ENCODE measurements at places on chromosomes 12 and 14.

DNA sequence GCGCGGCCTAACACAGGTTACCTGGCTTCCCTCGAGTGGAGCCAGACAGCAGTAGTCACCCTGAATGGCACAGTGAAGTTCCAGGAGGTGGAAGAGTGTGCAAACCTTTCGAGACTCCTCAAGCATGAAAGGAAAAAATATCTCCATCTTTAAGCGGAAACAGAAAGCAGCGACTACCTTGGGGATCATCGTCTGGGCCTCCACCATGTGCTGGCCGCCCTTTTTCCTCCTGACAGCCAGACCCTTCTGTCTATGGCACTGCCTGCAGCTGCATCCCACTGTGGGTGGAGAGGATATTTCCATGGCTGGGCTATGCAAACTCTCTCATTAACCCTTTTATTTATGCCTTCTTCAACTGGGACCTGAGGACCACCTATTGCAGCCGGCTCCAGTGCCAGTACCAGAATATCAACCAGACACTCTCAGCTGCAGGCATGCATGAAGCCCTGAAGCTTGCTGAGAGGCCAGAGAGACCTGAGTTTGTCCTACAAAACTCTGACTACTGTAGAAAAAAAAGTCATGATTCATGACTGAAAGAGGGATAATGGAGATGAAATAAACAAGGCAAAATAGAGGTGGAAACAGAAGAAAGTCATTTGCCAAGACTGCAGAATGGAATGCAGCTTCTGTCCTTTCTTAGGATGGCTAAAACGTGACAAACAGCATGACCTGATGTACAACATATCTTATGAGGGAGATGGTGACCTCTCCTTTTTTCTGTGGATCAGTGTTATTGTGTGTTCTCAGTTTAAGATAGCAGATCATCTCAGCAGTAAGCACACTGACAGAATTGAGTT lies 2.4 kb upstream of the HEBP1 start:
- no peak for DNase-seq

DNA sequence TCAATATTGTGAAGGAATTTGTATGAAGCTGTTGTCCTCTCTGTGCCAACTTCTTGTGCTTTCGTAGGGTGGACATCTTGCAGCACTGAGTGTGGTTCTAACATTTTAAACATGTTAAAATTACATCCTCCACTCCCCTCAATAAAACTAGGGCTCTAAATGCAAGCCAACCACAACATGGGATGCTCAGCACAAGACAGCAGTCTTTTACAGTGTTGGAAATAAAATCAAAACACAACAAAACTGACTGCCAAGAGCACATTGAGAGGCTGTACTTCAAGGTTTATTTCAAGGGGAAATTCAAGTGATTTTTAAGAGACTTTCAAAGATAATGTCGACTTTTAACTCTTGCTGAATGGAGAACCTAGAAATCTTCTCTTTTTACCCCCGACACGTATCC lies 396.9 kb downstream of the TMTC2 start:
- DNase-seq: no peak

DNA sequence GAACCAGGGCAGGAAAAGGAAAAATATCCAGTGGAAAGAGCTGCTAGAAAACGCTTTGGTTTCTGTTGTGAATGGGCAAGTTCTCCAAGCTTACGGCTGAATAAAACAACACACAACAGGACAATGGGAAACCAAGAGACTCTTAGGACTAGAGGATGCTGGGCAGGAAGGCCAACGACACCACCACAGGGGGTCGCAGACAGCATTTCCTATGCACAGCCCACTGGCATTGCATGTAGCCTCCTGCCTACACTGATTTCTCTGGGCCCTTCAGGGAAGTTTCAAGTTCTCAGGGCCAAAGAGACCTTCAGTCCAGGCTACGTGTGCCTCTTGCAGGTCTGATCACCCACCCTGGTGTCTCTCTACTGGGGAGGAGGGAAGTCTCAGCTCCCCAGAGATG lies 108.0 kb downstream of the RIMBP2 start:
- no peak for DNase-seq

DNA sequence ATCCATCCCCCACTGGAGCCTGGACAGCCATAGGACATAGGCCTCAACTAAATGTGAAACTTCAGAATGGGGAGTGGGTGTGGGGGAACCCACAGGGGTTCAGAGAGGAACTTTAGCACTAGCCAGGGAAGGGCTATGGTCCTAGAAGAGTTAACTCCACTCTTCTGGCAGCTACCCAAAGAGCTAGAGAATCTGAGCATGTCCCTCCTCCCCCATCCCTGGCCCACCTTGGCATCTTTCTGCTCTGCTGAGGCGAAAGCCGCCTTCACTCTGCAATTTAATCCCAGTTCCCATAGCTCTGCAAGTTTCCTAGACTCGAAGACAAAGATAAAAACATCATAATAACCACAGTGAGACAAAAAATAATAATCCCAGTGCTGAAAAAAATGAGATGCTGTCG lies 214.7 kb upstream of the RTL1 start:
- DNase-seq: no peak

- DNase-seq: no peak
These were observed 268.8 kb downstream of the ADAMTS20 start for GRCh38 chr12:43283206-43283605.

DNA sequence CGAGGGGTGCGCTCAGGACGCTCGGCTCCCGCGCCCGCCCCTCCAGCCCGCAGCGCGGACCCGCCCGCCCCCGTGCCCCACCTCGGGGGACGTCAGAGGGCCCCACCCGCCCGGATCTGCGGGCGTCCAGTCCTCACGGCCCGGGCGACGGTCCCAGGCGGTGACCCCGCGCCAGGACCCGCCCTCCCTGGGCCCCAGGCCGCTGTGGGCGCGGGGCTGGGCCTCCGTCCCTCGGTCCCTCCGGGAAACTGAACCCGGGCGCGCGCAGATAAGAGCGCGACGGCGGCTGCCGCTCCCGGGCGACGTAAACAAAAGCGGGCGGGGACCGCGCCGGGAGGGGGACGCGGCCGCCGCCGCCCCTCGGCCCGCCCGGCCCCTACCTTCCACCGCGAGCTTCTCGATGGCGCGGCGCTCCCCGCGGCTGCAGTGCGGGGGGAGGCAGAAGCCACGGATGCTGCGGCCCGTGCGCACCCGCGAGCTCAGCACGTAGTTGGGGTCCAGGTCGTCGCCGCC lies 1.1 kb downstream of the CKB start:
- no peak for DNase-seq

DNA sequence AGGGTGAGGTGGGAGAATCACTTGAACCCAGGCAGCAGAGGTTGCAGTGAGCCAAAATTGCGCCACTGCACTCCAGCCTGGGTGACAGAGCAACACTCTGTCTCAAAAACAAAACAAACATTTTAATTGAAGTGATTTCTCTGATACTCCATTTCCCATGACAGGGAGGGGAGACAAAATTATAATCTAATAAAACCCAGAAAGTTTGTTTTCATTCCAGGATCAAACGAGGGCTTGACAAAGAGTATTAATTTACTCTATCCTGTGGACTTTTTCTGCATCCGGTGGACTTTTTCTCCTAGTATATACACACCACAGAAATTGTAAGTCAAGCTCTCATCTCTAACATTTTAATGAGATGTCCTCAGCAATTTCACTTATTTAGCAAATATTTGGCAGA lies 14.5 kb upstream of the AP4S1 start:
- DNase-seq: no peak

DNA sequence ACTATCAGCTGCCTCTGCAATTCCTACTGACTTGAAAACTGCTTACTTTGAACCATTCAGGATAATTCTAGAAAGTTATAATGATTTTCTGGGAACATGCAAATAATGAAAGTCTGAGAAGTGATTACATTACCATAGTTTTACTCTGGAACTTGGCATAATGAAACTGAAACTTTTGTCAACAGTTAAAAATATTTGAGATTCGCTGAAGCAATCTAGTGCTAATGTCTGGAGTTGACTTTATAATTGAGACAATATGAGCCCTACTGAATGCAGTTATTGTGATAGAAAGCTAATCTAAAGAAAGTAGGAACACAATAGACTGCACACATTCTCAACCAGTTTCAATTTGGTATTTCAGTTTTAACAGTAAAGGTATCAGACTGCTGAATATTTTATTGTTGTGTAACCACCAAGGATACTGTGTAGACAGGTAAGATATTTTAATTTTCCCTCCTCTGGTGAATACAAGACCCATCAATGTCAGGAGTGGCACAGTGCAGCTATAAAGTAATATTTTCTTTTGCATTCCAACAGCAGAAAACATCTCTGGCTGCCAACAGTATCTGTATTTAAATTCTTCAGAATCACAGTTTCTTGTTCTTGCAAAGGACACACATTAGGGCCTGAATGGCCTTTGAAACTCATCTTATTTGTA lies 483.5 kb downstream of the ATP23 start:
- no peak for DNase-seq

GRCh38 chr12:55965941-55966407 lies at the start of gene PMEL:
TSS of gene PMEL (minus strand) at chr12:55966042. CDS start at chr12:55966011, 31 bp downstream.
- DNase-seq: no peak

GRCh38 chr12:122947352-122947792 lies 18.9 kb downstream of the ABCB9 start:
- no peak for DNase-seq

- no peak for DNase-seq
These were observed 1.3 kb downstream of the ZC3H10 start for GRCh38 chr12:56119361-56119796.

DNA sequence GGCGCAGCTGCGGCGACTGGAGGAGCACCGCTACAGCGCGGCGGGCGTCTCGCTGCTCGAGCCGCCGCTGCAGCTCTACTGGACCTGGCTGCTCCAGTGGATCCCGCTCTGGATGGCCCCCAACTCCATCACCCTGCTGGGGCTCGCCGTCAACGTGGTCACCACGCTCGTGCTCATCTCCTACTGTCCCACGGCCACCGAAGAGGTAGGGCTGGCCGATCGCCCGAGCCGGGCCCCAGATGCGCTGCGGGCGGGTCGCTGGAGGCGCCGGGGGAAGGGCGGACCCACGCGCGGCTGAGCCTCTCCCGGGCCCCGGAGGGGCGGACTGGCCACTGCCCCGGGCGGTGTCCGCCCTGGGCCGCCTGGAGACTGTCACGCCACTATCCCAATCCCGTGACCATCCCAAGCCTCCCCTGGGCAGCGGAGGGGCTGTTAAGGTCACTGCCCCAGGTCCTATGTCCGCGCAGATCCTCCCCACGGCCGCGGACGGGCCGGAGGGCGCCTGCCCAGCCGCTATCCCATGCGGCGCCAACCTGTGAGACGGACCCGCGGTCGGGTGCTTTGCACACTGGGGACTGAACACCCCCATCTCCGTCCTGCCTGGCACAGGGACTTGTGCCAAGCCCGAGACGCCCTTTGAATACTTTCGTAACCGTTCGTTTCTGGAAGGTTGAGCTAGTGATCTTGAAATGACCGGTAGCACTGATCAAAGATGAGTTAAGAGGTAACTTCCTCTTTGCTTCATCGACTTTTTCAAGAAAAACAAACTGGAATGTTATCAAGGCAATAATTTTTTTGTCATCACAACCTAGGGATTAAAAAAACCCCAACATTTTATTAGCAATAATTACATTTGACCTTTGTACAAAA lies 725 bp downstream of the CHPT1 start:
- no peak for DNase-seq

DNA sequence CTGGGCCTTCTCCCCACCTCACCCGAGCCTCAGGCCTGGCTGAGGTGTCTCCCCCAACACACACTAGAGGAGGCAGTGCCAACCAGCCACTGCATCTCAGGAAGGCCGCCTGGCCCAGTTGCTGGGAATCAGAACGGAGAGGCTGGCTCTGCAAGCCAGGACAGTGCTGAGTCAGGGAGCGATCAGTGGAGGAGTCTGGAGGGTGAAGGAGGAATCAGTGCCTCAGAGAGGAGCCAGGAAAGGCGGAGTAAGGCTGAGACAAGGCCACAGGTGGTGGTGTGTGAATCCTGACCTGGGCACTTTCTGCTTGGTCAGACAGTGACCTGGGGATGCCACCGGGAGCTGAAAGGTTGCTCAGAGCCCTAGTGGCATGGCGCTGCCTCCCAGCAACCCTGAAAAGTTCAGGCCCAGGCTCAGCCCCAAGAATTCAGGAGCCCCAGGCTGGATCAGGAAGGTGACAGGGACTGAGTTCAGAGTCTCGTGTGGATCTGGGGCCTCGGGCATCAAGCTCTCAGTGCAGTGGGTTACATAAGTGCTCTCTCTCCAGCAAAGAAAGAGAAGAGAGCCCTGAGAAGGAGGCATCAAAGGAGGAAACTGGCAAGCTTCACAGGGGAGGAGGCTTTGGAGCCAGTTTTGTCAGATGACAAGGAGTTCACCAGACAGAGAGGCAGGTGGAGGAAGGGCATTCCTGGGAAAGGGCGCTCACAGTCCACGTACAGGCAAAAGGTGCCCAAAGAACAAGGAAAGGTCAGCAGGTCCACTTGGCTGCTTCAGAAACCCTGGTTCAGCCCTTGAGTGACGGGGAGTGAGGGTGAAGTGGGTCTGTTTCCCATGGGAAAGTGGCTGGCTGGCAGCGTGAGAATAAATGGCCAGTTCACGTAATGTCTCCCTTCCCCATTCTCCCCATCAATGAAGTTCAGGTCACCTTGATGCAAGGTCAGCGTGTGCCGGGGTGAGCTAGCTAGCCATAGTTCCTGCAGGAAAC lies 87.8 kb downstream of the ZFP36L1 start:
- no peak for DNase-seq

DNA sequence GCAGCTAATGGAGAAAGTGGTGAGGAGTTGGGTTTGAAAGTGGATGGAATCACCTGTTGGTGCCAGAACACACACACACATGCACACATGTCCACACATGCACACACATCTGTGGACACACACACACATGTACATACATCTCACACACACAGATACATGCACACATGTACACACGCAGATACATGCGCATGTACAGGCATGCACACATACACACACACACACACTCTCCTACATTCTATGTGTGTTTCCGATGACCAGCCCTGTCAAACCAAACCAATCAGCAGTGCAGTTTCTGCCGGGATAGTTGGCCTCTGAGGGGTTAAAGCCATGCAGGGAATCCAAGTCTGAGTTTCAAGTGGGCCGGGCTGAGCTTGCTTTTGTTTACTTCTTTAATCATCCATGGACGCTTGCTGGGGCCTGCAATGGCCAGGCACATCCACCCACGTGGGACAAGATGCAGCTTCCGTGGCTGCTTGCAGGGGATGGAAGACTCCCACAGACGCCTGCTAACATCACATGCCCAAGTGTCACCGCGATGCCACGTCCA lies 52.5 kb downstream of the GALNT9 start:
- DNase-seq: no peak

DNA sequence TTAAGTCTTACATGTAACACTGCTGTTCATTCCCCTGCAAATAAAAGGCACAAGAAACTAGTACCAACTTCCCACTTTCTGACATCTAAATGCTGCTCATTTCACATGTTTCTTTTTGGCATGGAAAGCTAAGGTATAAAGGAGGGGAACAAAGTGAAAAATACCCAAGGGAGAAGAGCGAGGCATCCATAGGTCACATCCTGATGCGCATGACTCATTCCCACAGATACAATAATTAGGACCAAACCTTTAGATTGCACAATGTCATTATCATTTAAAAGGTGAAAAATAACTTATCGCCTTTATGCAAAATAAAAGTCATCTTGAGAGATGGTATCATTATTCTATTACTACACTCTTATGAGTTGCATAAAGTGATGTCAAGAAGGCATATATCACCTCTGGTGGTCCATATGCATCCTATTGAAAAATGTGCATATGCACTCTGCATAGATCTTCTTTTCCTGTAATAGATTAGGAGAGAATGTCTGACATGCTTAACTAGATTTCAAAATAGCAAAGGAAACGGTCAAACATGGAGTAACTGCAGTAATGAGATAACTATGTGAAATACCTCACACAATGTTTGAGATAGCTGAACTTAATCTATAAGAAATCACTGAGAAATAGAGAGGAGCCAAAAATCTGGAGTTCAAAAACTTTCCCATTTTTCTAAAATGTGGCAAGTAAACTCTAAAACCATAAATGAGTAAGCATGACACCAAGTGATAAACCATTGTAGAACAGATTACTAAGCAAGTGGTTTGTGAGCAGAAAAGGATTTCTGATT lies 382.5 kb upstream of the TMTC1 start:
- no peak for DNase-seq

All from stimulated activated CD8-positive, alpha-beta memory T cell treated with anti-CD3 and anti-CD28 coated beads, Interleukin-4, amount 100 ng/mL, for 1 hour (primary cell).